ENCODE measurements at places on chromosomes 3 and 15.
A peak's percentile ranks its signal among the peaks of the same experiment; 100 is the strongest.

GRCh38 chr3:153269730-153270129 is 107.7 kb downstream of the RAP2B start:
- DNase-seq, result no peak

DNA sequence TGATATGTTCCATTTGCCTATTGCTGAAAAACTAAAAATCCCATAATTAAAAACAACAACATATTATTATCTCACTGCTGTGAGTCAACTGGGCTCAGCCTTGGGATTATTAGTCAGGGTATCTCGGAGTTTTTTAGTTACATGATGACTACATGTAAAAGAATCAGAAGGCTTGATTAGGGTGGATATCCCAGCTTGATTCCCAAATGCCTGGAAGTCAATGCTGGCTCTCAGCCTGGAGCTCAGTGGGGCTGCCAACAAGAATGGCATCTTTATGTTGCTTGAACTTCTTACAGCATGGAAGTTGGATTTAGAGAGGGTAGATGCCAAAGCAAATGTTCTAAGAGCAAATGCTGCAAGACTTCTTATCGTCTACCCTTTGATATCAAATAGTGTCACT is 278.5 kb downstream of the PLOD2 start:
- no peak for DNase-seq

DNA sequence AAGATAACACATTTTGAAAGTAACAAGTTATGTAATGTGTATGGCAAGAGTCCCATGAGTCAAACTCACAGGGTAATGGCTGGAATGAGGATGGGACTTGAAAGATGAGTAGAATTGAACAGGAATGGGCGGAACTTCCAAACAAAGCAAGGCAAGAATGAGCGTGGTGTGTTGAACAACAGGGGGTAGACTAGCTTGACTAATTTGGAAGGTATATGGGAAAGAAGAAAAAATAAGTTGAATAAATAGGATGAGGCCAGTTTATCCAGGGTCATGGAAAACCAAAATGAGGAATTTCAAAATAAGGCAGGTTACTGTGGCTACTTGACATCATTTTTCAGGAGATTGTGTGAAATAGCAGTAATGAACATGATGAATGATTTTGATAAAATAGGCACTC is 2.5 kb upstream of the DPH6 start:
- no peak for DNase-seq

DNA sequence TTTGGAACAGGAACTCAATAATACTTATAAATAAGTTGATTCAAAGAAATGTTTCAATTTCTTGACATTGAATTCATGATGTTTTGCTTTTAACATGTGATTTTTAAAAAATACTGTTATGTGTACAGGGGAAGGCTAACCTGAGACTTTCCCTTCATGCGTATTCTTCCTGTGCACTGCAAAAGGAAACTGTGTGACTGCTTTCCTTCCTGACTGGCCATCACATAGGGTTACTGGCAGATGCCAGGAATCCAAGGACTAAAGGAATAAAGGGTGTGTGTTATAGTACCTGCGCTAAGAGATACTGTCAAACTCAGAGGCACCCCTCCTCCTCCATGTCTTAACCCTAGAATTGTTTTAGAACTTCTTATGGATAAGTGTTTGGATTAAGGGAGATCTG is 236.0 kb downstream of the UBE2E2 start:
- no peak for DNase-seq

- no peak for DNase-seq
Observed at GRCh38 chr15:85832394-85832793, 37.7 kb upstream of the KLHL25 start.

- DNase-seq, result peak; percentile 59
Observed at GRCh38 chr3:64687086-64687780, 567 bp downstream of the ADAMTS9 start.

DNA sequence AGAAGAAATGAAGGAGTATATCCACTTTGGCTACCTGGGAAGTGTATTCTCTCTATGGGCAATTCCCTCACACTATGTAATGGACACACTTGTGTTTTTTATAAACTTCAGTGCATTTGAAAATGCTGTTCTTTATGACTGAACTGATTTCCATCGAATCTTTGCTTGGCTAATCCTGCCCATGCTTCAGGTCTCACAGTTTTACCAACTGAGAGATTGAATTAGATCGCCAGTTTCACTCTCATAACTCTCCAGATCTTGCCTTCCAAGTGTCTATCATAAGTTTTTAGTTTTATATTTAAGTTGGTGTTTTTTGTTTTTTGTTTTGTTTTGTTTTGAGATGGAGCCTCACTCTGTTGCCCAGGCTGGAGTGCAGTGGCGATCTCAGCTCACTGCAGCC is 73.5 kb upstream of the MBNL1 start:
- no peak for DNase-seq

DNA sequence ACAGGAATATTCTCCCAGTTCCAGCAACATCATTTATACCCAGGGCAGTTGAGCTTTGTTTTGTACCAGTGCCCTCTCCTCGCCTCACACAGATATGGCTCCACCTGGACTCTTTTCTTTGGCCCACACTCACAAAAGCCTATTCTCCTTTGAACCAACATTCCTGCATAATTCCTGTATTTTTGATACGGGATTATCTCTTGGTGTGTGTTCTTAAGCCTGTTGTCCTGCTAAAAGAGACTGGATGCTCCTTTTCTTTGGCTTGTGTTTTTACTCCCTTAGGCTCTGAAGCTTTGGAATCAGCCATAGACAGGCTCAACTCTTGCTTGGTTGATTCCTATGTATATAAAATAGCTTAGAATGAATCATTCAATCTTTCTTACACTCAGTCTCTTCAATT is 305.4 kb upstream of the SATB1 start:
- DNase-seq, result no peak

Measured in suprapubic skin (tissue), 4 donors.